ENCODE measurements at places on chromosomes 13 and 19. TPM values are rescaled to one million over a fixed set of nuclear protein-coding genes. Genes with fewer than 3 reads are reported as not detected.

ZNF283 gene
- total RNA-seq, result 7.4 TPM

- no peaks in the 10 kb centered on the region for H3K36me3 ChIP-seq
- no peak for DNase-seq
- no peak overlapping the region for H3K27ac ChIP-seq
- no peaks in the 10 kb centered on the region for H3K4me1 ChIP-seq
- peaks cover 15% of the 10 kb centered on the region for H3K27me3 ChIP-seq
These were observed 1.2 kb upstream of the PALM3 start for GRCh38 chr19:14063105-14063504.

GRCh38 chr13:31946091-31946770 lies 85.3 kb upstream of the FRY start:
- H3K27me3 ChIP-seq, result no peaks in the 10 kb centered on the region
- no peak overlapping the region for H3K27ac ChIP-seq
- DNase-seq, result no peak
- H3K4me1 ChIP-seq, result no peaks in the 10 kb centered on the region
- no peak overlapping the region for H3K4me3 ChIP-seq

DNA sequence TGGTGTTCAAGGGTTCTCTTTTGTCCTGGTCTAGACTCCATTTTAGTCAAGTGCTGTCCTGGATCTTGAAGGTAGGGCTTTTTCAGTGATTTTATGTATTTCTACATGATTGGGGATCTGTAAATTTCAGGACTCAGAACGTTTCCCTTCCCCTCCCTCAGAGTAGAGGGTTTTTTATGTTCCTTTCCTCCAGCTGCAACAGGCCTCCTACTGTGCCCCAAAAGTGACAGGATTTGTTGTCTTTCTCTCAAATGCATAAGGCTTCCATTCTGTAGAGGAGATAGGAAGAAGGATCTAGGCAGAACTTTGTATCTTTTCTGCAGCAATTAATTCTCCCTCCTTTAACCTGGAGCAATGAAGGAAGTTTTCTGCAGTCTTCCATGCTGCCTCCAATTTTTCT lies 251.3 kb downstream of the MAB21L1 start:
- H3K4me1 ChIP-seq, result no peaks in the 10 kb centered on the region
- H3K27me3 ChIP-seq, result no peaks in the 10 kb centered on the region
- H3K27ac ChIP-seq, result no peak overlapping the region
- H3K36me3 ChIP-seq, result no peaks in the 10 kb centered on the region

DNA sequence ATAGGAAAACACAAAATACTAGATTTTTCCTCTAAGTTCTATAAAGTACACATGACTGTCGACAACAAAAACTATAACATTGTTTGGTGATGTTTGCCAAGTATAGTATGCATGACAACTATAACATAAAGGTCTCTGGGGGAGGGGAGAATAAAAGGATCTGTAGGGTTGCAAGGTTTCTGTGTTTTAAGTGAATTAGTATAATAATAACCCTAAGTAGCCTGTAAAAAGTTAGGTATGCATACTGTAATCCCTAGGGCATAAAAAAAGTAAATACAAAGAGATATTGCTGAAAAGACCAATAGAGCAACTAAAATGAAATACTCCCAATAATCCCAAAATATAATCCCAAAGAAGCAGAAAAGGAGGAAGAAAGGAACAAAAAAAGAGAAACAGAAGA lies 14.6 kb downstream of the MYCBP2 start:
- H3K4me3 ChIP-seq, result no peak overlapping the region
- DNase-seq, result no peak
- H3K27ac ChIP-seq, result no peak overlapping the region
- no peaks in the 10 kb centered on the region for H3K36me3 ChIP-seq

DNA sequence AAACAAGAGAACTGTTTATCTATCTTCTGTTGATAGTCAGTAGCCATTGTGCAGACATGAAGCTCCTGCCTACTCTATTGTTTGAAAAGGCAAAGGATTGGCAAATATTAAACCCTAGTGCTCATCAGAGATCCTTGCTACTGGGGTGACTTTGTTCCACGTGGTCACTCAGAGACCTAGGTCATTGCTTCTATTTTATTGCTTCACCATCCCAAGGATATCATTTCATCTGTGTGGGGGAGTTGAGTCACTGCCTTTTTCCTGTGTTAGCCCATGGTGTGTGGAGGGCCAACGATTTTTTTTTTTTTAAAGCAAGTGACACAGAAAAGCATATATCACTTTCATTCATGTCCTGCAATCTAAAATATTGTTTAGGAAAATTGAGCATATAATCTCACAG lies 254.1 kb upstream of the RXFP2 start:
- H3K4me3 ChIP-seq, result no peak overlapping the region
- no peak overlapping the region for H3K27ac ChIP-seq
- H3K4me1 ChIP-seq, result no peaks in the 10 kb centered on the region
- no peaks in the 10 kb centered on the region for H3K36me3 ChIP-seq

- H3K27ac ChIP-seq, result no peak overlapping the region
- H3K36me3 ChIP-seq, result no peaks in the 10 kb centered on the region
- H3K27me3 ChIP-seq, result peaks cover 32% of the 10 kb centered on the region
- H3K4me1 ChIP-seq, result peaks cover 2% of the 10 kb centered on the region
- no peak for DNase-seq
These were observed 15.2 kb upstream of the GJA3 start for GRCh38 chr13:20175907-20176652.

DNA sequence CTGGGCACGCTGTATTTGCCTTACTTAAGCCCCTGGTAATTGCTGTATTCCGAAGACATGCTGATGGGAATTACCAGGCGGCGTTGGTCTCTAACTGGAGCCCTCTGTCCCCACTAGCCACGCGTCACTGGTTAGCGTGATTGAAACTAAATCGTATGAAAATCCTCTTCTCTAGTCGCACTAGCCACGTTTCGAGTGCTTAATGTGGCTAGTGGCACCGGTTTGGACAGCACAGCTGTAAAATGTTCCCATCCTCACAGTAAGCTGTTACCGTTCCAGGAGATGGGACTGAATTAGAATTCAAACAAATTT lies 676 bp downstream of the BRCA2 start:
- peak overlapping the region; percentile 93 for H3K27ac ChIP-seq
- no peaks in the 10 kb centered on the region for H3K27me3 ChIP-seq
- H3K4me1 ChIP-seq, result no peaks in the 10 kb centered on the region
- H3K4me3 ChIP-seq, result peak overlapping the region; percentile 26
